Activated naive CD4-positive, alpha-beta T cell (primary cell): ENCODE measurements at places on chromosomes 1 and 21.

- DNase-seq = no peak
Observed at GRCh38 chr1:243261390-243261789, 5.5 kb downstream of the SDCCAG8 start.

DNA sequence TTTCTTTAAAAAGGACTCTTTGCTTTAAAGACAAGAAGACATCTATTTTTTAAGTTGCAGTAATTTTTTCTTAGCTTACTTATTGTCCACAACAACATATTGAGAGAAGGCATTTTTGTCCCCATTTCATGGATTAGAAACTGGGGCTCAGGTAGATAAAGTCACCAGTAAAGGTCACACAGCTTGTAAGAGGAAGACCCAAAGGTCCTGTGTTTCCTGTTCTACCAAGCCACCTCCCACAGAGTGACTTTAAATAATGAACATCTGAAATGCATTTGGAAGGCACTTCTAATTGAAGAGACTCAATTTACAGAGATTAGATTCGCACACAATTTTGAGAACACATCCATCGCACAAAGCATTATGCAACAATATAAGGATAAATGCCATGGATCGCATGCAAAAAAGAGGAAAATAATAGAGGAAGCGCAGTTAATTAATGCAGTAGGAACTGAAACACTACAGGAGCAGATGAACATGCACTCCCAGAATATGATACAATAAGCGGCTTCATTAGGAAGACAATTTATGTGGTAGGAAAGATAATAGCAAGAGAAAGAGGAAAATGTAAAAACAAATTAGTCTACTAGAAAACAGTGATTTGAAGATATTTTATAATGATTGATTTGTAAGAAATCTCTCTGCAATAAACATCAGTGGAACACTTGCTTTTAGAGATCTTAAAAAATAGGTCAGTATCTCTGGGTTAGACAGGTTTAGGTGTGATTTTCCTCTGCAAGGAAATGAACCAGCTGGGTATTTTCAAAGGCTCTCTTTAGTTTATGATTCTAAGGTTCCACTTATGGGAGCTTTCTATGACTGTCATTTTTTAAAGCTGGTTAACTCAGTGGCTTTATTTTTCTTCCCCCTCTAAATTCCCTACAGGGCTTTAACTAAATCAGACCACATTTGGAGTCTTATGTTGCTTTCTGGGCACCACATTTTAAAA lies 27.1 kb upstream of the CD2 start:
- DNase-seq = no peak

GRCh38 chr1:206924592-206925105 lies 2.9 kb upstream of the FCMR start:
- DNase-seq = no peak

GRCh38 chr1:31069392-31069791 lies 3.9 kb upstream of the PUM1 start:
- no peak for DNase-seq

GRCh38 chr1:159421821-159422220 lies 10.2 kb upstream of the OR10J4 start:
- DNase-seq = no peak

DNA sequence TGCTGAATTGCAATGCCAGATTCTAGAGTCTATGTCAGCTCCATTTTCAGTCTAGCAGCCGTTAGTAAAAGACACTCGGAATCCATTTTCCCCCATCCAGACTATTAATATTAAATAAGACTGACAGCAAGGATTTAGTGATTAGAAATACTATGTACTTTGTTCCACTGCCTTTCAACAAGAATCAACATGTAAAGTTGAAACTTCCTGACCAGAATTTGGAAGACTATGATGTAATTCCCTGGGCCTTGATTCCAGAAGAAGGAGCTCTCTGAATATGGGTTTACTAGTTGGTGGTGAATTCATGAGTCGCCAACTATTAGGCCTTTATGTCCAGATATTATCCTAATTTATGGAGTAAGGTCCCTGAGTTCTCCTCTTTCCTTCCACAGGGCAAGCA lies 24.8 kb downstream of the KDM1A start:
- DNase-seq = no peak

GRCh38 chr1:181423301-181423918 lies 59.9 kb upstream of the CACNA1E start:
- DNase-seq = no peak

- no peak for DNase-seq
Observed at GRCh38 chr1:2132222-2133038, 62.1 kb downstream of the FAAP20 start.

DNA sequence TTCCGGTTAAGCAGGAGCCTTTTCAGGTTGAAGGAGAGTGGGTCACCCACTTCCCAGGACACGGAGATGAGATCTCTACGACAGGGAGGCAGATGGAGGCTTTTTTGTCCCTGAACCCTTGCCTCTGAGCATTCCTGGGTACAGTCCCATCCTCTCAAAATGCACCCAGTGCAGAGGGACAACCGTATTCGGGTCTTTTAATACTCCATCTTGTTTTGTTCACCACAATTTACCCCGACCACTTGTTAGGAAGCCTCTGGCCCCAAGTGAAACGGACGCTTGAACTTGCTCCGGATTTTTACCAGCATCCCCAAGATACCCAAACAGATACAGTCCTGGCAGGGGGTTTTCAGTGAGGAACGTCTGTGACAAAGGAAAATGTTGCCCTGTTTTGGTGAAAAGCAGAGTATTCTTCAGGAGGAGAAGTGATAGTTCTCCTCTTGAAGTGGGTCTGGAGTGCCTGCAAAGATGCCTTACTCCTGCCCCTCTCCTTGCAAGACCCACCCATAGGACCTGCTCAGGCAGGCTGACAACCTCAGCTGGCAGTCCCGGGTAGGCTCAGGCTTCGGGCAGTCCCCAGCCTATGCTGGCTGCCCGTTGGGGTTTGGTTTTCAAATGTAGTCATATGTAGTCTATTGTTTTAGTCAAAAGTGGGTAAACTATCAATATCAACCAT lies 669 bp upstream of the ARL8A start:
- no peak for DNase-seq

- no peak for DNase-seq
Observed at GRCh38 chr1:61079296-61079897, 3.0 kb upstream of the NFIA start.
